ENCODE measurements at places on chromosomes 7 and 10.

- DNase-seq = no peak
Measured at GRCh38 chr7:134920026-134920753, 66.1 kb upstream of the AGBL3 start.

GRCh38 chr10:3033925-3034324 is 33.4 kb upstream of the PFKP start:
- DNase-seq = no peak

DNA sequence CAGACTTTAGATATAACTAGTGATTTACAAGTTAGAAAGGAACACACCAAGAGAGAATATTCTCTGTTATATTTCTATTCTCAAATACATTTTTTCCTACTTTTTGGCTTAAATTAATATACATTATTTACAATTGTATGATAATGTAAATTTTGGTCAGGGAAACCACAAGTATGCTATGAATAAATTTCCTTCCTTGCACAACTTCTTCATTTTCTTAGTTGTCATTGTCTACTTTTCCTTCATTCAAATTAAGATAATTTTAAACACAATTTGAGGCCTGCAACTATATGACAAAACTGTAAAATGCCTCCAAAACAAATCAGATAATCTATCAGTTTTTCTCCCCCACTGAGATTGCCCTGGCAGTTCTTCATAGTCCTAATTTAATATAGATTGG is 131.3 kb downstream of the CDK14 start:
- DNase-seq = no peak

DNA sequence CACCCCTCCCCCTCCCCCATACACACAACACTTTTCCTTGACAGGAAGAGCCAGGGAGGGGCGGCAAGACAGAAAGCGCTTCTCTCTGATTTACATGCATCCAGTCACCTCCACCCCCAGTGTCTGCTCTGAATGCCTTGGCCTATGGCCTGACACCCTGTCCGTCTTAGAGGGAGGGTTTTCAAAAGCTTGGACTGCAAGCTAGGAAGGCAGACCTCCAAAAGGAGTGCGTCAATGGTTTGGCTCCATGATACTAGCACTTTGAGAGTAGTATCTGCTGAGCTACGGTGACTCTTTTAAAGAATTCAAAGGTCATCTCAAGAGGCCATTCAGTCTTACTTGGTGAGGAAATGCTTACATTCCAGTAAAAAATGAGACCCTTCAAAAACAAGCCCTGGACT is 20.3 kb upstream of the PAX2 start:
- DNase-seq = no peak

- no peak for DNase-seq
Measured at GRCh38 chr10:94299417-94299816, 63.3 kb downstream of the NOC3L start.

- no peak for DNase-seq
Measured at GRCh38 chr7:82675396-82675795, 231.8 kb upstream of the CACNA2D1 start.

GRCh38 chr10:131651674-131652437 is 249.0 kb upstream of the PPP2R2D start:
- DNase-seq = no peak

DNA sequence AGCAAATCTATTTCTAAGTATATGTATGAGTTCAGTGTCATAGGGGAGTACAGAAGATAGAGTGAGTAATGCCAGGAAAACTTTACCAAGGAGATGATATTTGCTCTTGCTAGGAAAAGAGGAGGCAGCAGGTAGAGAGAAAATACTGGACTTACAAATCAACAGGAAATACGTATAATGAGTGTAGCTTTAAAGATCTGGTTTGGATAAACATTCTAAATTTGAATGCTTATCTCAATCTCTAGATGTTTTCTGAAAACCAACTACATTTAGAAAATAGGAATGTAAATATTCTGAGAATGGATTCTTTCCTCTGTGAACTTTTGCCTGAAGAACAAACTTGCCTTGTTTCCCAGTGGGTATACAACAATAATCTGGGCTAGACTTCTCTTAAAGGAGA is 46.9 kb upstream of the GNAI1 start:
- DNase-seq = no peak

- DNase-seq = no peak
Measured at GRCh38 chr7:135217645-135218509, 6.6 kb upstream of the WDR91 start.
